Lung (tissue), 17 donors: ENCODE measurements at places on chromosomes 6 and 20.

- DNase-seq: peak; percentile 72
These were observed 55.9 kb upstream of the RREB1 start for GRCh38 chr6:7051780-7052442.

GRCh38 chr6:152151920-152152319 is 344.4 kb downstream of the ESR1 start:
- DNase-seq: no peak

DNA sequence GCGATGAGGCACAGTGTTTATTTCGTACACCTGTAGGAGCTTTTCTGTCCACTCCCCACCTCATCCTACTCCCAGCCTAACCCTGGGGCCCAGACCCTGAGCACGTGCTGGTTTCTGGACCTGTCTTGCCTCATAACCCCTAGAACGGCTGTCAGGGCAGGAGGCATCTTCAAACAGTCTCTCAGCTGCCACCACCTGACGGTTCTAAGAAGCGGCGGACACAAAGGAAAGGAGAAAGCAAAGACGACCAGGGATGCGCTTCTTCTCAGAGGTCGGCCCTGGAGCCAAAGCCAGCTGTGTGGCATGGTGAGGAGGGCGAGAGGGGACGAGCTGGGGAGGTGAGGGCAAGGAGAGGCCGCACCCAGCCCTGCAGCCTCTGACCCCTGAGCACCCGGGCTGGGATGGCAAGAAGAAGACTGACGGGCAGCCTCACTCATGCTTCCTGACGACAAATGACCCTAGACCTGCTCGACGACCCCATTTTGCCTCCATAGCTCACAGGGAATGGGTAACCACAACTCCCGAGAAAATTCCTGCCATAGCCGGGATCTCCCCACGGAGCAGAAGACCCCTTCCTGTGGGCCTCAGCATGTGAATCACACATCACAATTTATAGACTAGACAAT is 62.1 kb downstream of the WDR27 start:
- DNase-seq: no peak

DNA sequence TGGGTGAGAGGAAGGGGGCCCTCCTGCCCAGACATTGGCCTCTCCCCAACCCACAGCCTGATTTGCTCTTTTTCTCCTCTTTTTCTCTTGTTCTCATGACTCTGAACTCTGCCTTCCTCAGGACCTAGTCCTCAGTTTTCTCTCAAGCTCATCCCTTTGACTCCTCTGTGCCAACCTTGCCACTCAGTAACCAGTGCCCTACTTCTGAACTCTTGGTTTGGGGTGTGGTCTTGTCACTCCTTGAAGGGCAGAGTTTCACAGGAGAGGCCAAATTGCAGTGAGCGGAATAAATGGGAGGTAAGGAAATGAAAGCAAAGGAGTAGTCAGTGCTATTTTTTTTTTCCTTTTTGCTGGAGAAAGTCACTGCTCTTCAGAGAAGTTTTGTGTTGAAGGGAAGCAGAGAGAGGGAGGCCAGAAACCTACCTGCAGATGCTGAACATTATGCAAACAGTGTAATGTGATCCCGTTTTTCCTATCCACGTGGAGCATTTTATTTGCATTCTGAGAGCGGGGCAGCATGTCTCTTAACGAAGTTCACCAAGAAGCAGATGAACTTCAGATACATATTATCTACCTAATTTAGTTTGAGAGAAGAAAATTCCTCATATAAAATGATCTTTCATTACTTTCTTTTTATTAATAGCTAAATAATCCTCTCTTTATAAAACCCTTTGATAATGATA is 26.9 kb downstream of the CFAP61 start:
- no peak for DNase-seq

GRCh38 chr6:149934249-149935156 is 7.3 kb upstream of the ULBP2 start:
- peak; percentile 85 for DNase-seq

DNA sequence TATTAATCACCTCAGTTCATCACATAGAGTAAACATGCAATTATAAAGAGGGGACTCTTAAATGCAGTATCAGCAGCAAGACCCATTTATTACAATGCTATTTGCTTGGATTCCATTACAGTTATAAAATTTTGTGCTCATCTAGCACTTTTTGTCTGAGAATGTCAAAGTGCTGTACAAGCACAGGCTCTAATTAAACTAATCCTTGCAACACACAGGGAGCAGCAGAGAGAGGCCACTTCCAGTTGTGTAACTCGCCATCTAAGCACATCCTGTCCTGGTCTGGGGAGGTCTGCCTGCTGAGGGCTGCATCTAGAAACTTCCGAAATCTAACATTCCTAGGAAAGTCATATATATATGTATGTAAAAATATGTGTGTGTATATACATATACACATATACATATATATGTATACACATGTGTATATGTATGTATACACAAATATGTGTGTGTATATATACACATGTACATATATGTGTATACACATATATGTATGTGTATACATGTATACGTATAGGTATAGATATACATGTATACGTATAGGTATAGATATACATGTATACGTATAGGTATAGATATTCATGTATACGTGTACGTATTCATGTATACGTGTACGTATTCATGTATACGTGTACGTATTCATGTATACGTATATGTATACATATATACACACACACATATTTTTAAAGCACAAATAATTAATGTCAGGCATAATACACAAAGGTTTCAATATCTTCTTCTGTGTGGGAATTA is 136.4 kb upstream of the JARID2 start:
- peak; percentile 83 for DNase-seq

DNA sequence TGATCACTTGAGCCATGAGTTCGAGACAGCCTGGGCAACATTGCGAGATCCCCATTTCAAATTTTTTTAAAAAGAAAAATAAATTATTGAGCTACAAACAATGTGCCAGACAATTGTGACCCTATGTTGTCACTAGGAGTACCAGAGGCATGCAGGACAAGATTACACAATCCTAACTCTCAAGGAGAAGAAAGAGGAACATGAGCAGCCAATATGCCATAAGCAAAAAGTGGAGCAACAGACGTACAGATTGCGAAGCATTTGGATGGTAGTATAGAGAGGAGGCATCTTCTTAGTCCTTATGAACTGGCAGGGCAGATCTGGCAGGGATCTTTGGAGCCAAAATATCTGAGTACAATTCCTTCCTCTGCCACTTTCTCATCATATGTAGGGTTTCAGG is 156.4 kb downstream of the OR2B2 start:
- DNase-seq: no peak

- no peak for DNase-seq
These were observed 10.8 kb downstream of the MAVS start for GRCh38 chr20:3857405-3857804.

- no peak for DNase-seq
These were observed 43.3 kb upstream of the VSTM2L start for GRCh38 chr20:37859406-37860171.

DNA sequence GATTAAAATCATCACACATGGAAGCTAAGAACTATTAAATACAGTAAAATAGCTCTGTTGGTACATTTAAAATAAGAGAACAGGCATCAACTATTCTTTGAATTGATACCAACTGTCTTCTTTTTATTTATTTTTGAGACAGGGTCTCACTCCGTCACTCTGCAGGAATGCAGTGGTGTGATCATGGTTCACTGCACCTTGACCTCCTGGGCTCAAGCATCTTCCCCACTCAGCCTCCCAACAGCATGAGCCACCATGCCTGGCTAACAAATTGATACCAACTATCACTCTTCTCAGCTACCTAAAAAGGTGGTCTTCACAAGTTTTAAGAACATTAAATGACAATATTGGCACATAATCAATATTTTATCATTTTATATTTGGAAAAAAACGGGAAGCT is 7.8 kb upstream of the PNISR start:
- DNase-seq: no peak

- DNase-seq: no peak
These were observed 3.6 kb upstream of the MYLK2 start for GRCh38 chr20:31815408-31816188.

DNA sequence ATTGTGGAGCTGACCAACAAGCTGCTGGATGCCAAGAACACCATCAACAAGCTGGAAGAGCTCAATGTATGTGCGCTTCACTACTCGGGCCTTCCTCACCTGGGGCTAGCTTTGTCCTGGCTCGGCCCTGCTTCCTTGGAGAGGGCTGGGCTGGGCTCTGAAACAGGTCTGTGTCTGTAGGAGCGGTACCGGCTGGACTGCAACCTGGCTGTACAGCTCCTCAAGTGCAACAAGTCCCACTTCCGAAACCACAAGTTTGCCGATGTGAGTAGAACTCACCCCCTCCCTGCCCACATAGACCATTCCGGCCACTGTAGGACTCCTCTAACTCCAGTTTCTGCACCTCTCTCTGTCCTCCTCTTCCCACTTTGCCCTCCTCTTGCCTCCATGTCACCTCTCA is 6.7 kb downstream of the LRRC73 start:
- no peak for DNase-seq

DNA sequence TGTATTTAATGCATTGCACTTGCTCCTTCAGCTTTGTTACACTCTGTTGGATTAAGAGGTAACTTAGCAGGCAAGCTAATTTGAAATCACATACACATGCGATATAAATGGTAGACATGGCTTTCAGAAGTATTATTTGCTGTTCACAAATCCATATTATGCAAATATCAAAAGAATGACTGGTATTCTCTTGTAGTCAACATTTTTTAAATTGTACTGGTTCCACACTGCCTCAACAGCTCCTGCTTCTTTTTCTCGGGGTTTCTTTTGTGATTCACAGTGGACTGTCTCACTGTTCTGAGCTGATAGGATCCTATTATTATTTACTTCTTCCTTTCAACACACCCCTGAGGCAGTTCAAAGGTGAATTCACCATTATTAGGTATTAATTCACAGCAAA is 927.4 kb downstream of the KIF16B start:
- DNase-seq: no peak

DNA sequence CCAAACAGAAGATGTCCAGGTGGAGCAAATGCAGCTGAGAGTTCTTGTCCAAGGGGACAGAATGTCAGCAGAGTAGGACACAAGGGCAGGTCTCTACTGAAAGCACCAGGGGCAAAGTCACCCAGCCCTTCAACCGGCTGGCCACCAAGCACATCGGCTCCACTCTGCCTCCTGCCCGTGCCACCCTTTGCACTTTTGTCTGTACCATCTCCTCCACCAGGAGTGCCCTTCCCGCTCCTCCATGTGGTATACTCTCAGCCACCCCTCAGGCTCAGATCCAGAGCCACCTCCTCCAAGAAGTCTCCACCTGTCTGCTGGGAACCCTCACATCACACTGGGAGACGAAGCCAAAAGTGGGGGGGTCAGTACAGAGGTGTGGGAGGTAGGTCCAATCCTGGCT is 4.1 kb upstream of the HSPA12B start:
- DNase-seq: no peak

GRCh38 chr6:52424513-52424912 is 4.4 kb downstream of the EFHC1 start:
- no peak for DNase-seq

DNA sequence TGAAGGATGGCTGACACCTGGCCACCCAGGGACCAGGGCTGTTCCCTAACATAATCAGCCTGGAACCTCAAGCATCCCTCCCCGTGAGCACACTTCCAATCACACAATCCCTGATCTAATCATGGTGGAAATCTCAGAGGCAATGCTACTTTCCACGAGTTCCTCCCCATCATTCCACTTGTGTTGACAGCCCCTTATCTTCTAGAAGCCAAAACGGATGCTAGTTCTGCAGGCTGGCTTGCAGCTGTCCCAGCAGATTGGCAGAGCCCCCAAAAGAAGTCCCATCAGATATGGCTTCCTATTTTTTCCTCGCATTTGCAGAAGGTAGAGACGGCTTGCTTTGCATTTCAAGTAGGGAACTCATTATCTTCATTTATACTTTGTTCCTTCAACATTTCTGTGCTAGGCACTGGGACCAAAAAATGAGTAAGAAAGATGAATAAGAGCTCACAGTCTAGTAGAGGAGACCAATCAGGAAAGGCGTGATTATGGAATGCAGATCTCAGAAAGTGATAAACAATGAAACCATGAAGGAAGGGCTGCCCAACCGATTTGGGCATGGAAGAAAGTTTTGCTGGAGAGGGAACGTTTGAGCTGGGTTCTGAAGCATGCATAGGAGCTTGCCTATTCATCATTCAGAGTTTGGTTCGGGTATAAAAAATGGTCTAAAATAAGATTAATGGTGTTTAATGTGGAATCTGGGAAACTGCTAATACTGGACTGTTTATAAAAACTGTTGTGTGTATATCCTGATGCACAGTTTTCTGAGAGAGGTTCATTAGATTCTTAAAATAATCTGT is 44.6 kb upstream of the TBC1D7 start:
- DNase-seq: no peak

DNA sequence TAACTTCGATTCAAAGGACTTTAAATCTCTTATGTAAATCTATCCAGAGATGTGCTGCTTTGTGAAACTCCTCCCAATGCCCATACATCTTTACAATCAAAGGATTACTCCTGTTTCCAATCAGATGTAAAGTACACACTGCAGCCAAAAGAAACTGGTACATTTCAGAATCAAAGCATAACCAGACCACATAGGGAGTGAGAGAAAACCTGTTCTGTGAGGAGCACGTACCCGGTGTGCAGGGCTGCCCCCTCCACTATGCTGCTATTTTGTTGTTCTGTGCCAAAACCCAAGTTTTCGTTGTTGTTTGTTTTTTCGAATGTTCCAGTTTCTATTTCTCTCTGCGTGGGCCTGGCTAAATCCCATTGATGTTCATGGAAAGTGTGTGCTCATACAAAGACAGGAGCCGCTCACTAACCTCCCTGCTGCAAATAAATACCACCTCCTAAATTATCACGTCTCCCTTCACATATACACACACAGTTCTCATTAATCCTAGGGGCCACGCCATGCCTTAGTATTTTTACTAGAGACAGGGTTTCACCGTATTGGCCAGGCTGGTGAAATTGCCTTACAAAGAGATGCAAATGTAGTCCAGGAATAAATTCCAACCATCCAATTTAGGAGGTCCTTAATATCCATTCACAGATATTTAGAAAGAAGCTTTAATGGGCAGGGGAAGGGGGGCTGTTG is 52.9 kb downstream of the ATP9A start:
- peak; percentile 63 for DNase-seq

GRCh38 chr6:128443553-128443952 is 76.8 kb downstream of the PTPRK start:
- DNase-seq: no peak

DNA sequence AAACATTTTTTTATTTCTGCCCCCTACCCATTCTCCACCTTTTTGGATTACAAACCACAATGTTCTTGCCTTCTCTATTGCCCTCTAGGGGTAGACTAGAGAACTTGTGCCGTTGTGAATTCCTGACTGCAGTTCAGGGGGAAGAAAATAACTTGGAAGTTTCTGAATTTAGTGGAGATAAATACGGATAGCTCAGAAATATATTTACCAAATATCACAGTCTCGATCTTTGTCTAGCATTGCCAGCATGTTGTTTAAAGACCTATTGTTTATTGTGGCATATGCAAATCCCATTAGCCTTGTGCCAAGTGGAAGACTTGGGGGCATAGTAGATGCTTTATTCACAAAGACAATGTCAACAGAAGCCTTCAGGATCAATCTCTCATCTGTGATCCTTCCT is 154.1 kb upstream of the MMS22L start:
- no peak for DNase-seq

- peak; percentile 81 for DNase-seq
These were observed 171.8 kb upstream of the BMP2 start for GRCh38 chr20:6595704-6596103.

- DNase-seq: peak; percentile 66
These were observed at the start of gene TPBG for GRCh38 chr6:82363428-82364086. Gene TPBG (plus strand): TSS chr6:82363817. CDS start chr6:82364962, 1,145 bp downstream.
